IMR-90 (cell line): ENCODE measurements at places on chromosomes 1 and 21. TPM values are rescaled to one million over a fixed set of nuclear protein-coding genes. Genes with fewer than 3 reads are reported as not detected.

The TRIM67 gene
- not detected in 2 replicates for total RNA-seq

The CLCA1 gene
- not detected in 2 replicates for total RNA-seq

The SELL gene
- total RNA-seq = not detected in 2 replicates

The EPS8L3 gene
- not detected in 2 replicates for total RNA-seq

The MAGI3 gene
- 8.8 and 9.2 TPM in 2 replicates for total RNA-seq

The GLMN gene
- 4.1 and 11.9 TPM in 2 replicates for total RNA-seq

The CFHR4 gene
- not detected in 2 replicates for total RNA-seq

The OR6P1 gene
- total RNA-seq = not detected in 2 replicates

The TSPEAR gene
- total RNA-seq = not detected in 2 replicates

The SEC16B gene
- total RNA-seq = 2.8 and 4.3 TPM in 2 replicates

The TMCC2 gene
- 2.0 and 2.2 TPM in 2 replicates for total RNA-seq

The BCAR3 gene
- total RNA-seq = 46.4 TPM in 2 replicates

The FLG gene
- total RNA-seq = not detected in 2 replicates

The ACBD6 gene
- 52.5 and 83.3 TPM in 2 replicates for total RNA-seq

The GJA4 gene
- total RNA-seq = not detected in 2 replicates

The LYPLAL1 gene
- total RNA-seq = 4.8 and 11.4 TPM in 2 replicates

DNA sequence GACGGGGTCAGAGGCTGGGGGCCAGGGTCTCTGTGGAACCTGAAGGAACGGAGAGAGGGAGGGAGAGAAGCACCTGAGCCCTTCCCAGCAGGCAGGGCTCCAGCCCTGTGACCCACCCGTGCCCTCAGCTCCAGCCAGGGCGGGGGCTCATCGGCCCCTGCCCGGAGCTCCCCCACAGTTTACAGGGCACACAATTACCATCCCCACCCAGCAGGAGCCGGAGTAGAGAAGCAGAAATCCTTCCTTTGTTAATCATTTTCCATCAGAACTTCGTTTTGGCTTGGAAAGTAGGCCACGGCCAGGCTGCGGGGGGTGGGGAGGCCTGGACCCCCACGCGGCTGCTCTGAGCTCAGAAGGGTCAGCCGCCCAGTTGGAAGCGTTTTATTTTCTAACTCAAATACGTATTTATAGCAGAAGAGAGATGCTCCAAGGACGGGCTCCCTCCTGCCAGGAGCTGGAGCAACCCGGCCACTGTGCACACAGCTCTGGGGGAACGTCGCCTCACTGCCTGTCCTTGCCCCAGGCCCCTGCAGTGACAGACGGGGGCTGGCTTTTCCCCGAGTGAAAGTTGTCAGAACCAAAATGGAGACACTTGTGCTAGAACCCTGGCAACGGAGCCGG, 42.7 kb upstream of the ADARB1 start:
- DNase-seq = no peak

DNA sequence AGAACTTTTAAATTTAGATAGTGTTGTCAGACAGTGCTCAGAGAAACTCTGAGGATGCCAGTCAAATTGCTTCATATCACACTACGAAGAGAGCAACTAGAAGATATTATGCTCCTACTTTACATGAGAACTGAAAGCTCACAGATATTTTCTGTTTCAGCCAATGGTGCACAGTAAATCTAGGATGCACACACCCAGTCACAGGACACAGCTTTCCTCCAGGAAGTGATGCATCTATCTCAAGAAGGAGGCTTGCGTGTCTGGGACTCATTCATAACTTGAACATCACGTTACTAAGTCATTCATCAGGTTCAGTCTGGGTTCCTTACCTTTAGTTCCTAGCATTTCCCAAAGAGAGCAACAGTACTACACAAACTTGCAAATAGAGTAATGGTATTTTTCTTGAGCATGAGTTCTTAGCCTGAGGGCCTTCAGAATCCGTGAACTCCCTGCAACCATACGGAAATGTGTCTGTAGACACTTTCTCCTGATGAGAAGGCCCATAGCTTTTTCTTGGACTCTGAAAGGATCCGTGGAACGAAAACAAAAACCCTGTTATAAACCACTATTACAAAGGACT, 12.2 kb downstream of the ZNF697 start:
- peak; percentile 64 for DNase-seq

GRCh38 chr1:29984166-29984861, 739.1 kb downstream of the MATN1 start:
- no peak for DNase-seq

GRCh38 chr1:232227306-232227705, 402.6 kb downstream of the SIPA1L2 start:
- no peak for DNase-seq

DNA sequence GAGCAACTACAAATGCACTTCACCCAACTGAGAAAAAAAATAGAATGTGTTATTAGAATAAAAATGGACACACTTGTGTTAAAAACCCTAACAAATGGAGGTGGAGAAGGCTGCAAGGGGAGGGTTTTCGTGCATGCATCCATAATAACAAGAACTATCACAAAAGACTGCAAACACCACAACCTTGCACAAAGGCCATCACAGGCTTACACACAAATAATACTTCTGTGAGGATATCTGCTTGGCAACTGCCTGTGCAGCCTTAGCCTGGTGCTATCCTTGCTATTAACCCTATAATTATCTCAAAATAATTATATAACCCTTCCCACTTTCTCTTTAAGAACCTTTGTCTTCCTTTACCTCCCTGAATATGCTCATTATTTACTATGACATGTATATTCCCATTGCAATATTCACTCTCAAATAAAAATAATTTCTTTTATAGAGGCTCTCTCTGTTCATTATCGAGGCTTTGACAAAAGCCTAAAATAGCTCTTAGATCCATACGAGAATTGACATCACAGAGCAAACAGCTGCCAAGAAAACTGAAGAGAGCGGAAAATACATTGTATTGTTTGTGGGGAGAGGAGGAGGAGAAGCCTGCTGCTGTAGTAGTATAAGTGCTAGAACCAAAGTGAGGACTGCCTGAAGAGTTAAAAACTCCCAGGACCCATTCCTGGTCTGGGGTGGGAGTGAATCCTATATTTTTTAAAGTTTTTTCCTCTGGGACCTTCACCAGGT, 1768.7 kb downstream of the BRINP3 start:
- DNase-seq = no peak

- DNase-seq = peak; percentile 79
Observed at GRCh38 chr1:62870148-62870547, 86.2 kb downstream of the ATG4C start.

- DNase-seq = peak; percentile 56
Observed at GRCh38 chr1:88276163-88276562, 407.9 kb upstream of the PKN2 start.

DNA sequence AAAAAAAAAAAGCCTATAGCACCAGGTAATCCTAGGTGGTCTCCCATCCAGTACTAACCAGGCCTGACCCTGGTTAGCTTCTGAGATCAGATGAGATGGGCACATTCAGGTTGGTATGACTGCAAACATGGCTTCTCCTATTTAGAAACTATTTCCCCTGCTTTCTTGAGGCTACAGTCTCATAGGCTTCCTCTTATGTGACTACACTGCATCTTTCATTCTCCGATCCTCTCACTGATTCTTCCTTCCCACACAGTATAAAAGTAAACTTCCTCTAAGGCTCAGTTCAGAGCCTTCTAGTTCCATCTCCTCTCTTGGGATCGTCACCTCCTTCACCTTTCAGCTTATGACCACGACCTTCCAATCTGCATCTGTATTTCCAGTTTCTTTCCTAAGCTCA, 30.4 kb upstream of the RNF2 start:
- no peak for DNase-seq

- peak; percentile 52 for DNase-seq
Observed at GRCh38 chr1:203629507-203630082, 3.0 kb downstream of the ATP2B4 start.

- peak; percentile 80 for DNase-seq
Observed at GRCh38 chr1:94061513-94062443, 59.2 kb downstream of the ABCA4 start.

DNA sequence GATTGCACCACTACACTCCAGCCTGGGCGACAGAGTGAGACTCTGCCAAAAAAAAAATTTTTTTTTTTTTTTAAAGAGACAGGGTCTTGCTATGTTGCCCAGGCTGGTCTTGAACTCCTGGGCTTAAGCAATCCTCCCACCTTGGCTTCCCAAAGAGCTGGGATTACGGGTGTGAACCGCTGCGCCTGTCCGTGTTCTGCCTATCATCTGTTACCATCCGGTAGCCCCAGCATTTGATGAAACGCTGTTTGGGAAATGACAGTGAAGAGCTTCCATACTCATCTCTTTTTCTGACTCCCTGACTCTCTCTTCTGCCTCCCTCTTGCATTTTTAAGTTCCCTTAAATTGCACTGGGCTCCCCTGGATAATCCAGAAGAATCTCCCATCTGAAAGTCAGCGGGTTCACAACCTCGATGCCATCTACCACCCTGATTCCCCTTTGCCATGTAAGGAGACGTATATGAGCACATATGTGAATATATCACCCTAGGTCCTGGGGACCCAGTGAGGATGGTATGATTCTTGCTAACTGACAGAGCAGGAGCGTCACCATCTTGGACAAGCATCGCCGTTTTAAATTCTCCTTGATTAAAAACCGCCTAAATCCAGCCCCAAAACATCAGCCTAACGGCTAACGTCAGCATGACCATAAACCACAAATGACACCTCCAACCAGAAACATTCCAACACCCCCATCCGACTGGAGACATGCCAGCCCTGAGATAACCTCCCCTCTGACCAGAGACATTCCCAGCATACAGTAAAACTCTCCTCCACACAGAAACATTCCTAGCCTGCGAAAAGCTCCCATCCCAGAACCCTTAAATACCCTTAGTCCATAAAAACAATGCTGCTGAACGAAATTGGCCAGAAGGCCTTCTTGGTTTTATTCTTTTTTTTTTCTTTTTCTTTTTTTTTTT, 12.4 kb downstream of the TNFRSF8 start:
- peak; percentile 94 for DNase-seq

- no peak for DNase-seq
Observed at GRCh38 chr1:203554071-203554470, 60.1 kb downstream of the OPTC start.

- peak; percentile 36 for DNase-seq
Observed at GRCh38 chr1:17419626-17420328, 19.7 kb downstream of the RCC2 start.

DNA sequence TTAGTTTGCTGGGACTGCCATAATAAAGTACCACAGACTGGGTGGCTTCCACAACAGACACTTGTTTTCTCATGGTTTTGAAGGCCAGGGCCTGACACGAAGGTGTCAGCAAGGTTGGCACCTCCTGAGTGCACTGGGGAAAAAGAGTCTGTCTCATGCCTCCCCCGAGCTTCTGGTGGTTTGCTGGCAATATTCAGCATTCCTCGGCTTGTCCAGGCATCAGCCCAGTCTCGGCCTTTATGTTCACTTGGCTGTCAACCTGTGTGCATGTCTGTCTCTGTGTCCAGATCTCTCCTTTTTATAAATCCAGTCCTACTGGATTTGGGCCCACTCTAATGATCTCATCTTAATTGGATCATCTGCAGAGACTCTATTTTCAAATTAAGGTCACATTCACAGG, 72.6 kb downstream of the DOP1B start:
- no peak for DNase-seq

DNA sequence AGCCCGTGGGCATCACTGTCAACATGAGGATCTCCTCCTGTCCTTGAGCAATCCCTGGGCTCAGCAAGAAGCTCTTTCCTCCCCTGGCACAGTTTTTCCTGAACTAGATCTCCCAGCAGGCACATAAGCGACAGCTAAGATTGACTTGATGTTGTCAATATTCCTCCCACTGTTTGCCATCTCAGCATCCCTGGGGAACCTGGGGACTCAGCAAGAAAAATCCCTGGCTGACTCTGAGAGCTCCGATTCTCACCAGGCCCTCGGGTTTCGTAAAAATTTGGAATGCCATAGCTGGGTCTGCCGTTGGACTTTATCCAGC, 687.2 kb downstream of the MATN1 start:
- no peak for DNase-seq

DNA sequence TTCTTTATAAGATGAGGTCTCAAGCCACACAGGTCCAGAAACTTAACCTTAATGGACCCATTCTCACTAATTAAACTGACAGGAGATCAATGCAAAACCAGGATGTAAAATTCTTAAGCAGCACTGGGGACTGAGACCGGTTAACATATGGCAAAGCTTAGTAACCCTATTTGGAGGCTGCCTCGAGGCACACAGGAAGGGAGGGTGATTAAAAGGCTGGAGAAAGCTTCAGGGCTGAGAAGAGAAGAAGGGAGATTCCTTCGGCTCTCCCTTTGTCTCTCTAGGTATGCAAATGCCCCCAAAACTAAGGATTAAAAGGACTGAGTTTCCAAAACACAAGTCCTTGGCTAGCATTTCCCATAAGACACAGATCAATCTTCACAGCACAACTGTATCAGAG, 120.8 kb upstream of the DSCAM start:
- no peak for DNase-seq

DNA sequence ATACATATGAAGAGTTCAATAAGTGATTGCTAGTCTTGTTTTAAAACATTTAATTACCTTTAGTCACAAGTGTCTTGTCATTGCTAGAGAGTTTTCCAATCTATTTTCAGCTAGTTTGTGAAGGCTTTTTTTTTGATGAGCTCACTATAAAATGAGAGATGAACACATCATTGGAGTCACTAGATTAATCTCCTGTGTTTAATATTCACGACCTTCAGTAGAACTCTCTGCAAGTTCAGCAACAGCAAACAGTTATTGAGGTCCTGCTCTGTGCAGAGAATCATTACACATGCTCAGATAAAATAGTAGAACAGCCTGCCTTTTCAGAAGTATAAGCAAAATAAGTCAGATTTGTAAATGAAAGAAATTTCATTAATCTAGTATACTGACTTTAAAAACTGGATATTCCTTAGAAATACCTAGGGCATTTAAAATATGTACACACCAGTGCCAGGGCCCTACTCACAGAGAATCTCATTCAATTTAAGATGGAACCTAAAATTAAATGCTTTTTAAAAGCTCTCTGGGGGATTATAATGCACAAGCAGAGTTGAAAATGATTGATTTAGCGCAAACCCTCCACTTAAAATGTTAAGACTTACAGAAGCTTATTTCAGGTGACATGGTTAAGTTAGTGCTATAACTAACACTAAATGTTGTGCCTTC, 30.5 kb downstream of the KRTAP20-3 start:
- DNase-seq = no peak

GRCh38 chr1:221234791-221235190, 355.5 kb downstream of the HLX start:
- peak; percentile 42 for DNase-seq

- DNase-seq = no peak
Observed at GRCh38 chr1:36665478-36666080, 182.9 kb upstream of the CSF3R start.

- DNase-seq = no peak
Observed at GRCh38 chr1:192860478-192861185, 51.8 kb downstream of the RGS2 start.

- no peak for DNase-seq
Observed at GRCh38 chr1:55012661-55013060, 13.9 kb downstream of the BSND start.

DNA sequence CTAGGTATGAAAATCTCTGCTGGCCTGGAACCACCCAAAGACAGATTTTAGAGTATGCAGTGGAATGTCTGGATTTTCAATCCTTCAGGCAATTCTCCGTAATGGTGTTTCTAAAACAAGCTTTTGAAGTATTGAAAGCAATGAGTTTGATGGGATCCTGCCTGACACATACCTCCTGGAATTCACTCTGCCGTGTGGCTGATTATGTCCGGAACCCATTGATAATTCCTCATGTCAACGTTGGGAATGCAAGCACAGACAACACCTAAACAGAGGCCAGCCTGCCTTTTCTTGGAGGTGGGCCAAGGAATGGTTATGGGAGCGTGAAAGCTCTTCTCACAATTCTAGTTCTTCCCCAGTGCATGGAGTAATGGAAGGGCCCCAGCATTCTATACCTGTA, 168.9 kb upstream of the HMCN1 start:
- peak; percentile 70 for DNase-seq
